ENCODE measurements at places on chromosomes 7 and 10.
A peak's percentile ranks its signal among the peaks of the same experiment; 100 is the strongest.

DNA sequence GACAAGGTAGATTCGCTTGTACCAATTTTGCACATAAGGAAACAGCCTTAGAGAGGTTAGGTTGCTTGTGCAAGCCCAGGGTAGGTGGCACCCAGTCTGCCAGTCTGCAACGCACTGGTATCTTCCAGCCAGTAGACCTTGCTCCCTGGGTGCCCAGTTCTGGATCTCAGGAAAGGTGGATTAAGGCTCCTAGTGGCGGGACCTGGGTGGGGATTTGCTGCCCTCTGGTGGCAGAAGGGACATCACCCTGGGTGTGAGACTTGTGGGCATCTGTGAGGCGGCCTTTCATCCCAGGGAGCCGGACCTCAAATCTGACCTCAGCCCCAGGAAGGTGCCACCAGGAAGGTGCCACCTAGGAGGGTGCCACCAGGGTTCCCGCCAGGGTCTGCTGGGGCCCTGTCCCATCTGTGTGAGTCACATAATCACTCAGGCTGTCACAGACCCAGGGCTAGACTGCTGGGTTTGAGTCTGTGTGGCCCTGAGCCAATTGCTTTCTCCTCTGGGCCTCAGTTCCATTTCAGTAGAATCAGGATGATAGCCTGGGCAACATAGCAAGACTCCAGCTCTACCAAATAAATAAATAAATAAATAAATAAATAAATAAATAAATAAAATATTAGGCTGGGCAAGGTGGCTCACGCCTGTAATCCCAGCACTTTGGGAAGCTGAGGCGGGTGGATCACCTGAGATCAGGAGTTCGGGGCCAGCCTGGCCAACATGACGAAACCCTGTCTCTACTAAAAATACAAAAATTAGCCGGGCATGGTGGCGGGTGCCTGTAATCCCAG is 5.3 kb upstream of the PRKRIP1 start:
- DNase-seq, result peak; percentile 57

GRCh38 chr10:70371846-70372245 is 10.6 kb downstream of the LRRC20 start:
- DNase-seq, result no peak

DNA sequence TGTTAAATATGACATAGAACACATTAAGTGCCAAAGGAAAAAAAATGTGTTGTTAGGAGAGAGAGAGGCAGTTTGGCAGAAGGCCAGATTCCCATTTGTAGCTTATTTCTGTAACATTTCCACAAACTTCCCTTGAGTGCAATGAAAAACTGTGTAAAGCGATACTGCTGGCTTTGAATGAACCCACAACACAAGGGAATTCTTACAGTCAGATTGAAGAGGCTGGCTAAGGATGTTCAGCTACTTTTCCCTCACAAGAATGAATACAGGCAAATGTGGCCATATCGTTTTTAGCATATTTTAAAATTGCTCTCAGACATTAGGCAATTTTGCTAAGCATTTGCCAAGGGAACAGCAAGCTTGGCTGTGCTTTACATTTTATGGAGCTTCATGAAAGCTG is 614.1 kb upstream of the FZD8 start:
- DNase-seq, result no peak

GRCh38 chr10:76244061-76244686 is 812.8 kb downstream of the LRMDA start:
- no peak for DNase-seq

GRCh38 chr7:28406192-28406591 is 6.1 kb upstream of the CREB5 start:
- no peak for DNase-seq

DNA sequence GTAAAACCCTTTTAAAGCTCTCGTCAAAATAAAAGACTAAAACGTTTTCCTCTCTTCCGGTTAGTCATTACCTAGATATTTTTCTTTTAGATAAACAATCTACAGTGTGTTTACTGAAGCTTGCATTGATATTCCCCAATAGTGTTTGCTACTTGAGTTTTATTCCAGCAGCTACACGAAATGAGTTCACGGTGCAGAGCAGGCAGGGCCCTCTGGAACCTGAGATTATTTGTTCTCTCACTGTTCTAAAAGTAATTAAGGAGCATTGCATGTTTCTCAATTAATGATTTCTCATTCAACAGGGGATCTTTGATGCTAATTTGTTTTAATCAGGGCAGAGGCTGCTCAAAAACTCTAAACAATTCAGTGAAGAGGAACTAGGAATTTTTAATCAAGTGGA is 319.7 kb downstream of the GFRA1 start:
- DNase-seq, result no peak

DNA sequence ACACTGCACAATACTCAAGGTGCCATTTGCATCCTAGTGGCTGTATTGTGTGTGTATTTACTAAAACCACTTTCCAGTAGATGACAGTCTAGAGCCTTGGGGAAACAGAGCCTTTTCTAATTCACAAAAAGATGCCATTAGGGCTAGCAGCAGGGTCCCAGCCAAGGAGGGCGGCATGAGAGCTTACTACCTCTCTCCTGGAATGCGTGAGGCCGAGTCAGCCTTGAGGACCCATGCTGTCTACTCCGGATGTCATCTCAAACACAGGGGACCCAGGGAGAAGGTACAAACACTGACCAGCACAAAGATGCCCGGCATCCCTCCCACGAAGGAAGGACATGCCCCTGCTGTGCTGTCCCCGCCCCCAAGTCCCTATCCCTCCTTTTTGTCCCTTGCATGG is 65.5 kb downstream of the CYCS start:
- DNase-seq, result no peak

DNA sequence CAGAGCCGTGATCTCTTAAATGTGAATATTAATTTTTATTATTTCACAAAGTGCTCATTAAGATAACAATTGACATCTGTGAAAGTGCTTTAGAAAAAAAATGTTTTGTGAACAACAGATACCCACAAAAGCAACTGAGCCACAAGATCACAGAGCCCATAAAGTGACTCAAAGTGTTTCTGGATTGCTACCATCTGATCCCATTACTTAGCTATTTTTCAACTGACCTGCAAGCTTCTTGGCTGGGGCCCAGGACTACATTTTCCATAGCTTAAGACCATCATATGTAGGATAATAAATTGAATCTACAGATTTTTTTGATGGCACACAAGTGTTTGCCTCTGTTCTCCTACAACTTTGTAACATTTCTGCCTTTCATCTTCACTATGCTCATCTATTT is 674.4 kb downstream of the PHTF2 start:
- DNase-seq, result no peak

GRCh38 chr7:99325001-99325493 is 651 bp upstream of the ARPC1A start:
- DNase-seq, result no peak

DNA sequence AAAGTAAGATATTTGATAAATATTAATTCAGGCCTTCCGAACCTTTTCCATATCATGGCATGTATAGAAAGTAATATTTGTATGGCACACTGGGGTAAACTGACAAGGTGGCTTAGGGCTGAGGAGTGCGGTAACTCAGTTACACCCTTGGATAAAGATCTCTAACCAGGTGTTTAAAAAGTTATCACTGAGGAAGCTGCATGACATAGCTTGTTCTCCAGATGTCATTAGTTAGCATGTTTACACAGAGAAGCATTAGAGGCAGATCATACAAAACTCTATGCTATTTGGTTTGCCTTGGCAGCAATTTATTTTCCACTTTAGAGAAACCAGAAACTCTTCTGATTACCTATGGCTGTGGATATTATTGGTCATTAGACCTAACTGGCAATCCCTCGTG is 118.2 kb downstream of the ST7 start:
- DNase-seq, result no peak

DNA sequence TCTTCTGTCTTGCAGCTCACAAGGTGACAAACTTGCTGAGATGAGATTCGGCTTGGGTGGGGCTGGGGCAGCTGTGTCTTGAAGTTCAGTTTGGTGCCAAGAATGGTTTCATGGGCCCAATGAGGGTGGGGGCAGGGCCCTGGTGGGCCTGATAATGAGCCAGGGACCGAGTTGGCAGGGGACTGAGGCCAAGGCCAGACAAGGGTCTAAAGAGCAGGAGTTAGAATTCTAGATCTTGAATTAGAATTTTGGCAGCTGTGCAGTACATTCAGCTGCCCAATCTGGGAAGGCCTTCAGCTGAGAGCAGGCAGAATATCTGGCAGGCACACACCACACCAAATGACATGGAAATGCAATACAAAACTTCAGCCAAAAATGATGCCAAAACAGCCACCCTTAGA is 1.5 kb upstream of the JAZF1 start:
- DNase-seq, result no peak

Measured in CD4-positive, alpha-beta T cell (primary cell).